ENCODE measurements at places on chromosomes 16 and 17.

DNA sequence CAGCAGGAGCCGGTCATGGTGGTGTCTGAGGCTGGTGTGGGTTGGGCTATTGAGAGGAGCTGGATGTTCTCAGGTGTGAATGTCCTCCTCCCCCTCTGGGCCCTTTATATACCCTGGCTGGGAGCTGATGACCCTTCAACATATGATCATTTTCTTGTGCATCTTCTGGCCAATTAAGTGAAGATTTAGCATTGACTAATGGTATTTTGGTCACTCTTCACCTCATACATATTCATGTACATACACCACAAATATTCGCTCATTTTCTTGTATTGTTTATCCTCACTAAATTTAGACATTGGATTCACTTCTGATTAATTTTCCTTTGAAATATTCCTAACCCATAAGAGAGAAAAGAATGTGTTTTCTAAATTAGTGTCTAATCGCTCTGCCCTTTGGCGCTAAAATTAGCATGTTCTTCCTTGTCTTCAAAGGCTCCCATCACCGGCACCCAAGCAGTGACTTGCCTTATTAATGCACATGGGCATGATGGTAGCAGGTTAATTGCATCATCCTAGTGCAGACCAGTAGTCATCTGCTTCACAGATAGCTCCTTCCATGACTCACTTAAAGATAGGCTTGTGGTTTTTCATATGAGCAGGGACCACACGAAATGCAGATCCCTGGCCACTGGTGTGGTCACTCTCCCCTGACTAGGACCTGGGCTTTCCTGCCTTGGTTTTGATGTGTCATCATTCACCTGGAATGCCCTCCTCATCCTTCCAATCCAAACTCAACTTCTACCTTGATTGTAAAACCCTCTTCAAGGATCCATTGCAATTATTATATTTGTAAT is at the start of gene KRTAP2-4:
Gene KRTAP2-4 (minus strand): TSS at position 51 of the 796 bp plus-strand sequence. CDS start 34 bp downstream, at position 17.
- peak; percentile 58 for DNase-seq

GRCh38 chr17:69267219-69267618 is 38.6 kb upstream of the ABCA10 start:
- DNase-seq = no peak

DNA sequence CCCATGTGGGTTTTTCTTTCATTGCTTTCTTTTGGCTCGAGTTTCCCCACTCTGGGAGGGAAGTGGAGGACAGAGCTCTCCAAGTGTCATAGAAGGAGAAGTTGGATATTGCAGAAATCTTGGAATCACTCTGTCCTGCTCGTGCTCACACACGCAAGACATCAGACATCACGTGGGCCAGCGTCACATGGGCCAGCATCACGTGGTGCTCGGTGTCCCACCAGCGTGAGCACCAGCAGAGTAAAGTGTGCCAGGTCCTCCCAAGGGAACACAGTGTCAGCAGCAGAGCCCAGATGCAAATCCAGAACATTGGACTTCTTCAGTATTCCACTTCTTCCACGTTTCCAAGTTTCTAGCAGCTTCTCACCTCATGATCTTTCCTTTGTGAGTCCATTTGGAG is 327.0 kb downstream of the FOXL1 start:
- no peak for DNase-seq

GRCh38 chr17:56142781-56143180 is 10.5 kb upstream of the ANKFN1 start:
- no peak for DNase-seq

- DNase-seq = peak; percentile 61
Measured at GRCh38 chr17:43846221-43846712, 709 bp upstream of the CD300LG start.

GRCh38 chr17:51152766-51153209 is 571 bp upstream of the NME1 start:
- DNase-seq = peak; percentile 51

GRCh38 chr17:4249452-4250029 is 14.2 kb downstream of the ANKFY1 start:
- peak; percentile 21 for DNase-seq

DNA sequence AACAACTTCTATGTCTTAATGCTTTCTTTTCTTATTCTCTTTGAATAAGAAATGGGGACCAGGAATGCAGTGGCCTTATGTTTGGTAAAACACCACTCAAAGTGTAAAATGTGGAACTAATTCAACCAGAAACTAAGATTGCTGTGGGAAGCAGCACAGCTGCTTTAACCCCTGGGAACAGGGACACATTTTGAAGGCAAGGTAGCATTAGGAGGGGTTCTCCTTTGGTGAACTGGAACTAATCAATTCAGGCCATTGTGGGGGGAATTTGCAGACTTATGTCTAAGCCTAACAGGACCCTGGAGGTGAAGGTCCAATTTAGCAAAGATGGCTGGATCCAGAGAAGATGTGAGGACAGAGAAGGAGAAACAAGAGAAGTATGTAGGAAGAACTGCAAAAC is 256.1 kb downstream of the ZFHX3 start:
- DNase-seq = no peak

DNA sequence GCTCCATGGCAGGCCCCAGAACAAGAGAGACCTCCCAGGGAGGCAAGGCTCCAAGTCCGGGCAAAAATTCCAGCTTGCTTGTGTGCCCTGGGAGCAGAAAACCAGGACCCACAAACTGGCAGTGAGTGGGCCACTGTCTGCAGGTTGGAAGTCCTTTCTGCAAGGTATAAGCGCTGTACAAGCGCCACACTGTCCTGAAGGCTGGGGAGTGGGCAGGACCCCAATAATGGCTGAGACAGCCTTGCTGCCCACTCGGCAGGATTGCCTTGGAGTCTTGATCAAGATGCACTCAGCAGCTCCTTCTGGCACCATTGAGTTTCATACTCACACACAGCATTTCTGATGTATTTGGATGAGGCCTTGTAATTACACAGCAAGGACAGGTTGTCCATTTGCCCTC is 388.6 kb downstream of the CPPED1 start:
- no peak for DNase-seq

DNA sequence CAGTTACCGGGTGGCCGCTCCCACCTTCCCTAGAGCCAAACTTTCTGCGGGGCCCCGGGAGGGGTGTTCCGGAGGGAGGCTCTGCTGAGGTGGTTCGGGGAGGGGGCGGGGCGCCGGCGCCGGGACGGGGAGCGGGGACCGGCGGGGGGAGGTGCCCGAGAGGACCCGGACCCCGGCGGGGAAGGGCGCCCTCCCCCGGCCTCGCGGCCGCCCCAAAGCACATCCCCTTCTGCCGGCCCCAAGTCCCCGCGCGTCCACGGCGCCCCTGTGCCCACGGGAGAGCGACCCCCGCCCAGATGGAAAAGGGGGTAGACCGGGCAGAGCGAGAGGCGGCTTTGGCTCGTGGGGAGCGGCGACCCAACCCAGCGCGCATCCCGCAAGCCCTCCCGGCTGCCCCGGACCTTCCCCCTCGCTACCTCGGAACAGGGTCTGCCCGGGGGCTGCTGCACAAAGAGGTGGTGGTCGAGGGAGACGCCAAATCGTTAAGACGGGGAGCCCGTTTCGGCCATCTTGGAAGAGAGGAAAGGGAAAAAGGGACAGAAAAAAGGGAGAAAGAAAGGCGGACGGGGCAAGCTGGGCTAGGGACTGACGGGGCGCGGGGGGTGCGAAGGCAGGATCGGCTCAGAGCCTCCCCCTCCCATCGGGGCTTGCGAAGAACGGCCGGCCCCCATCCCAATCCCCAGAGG is 530 bp downstream of the PCGF2 start:
- DNase-seq = no peak

DNA sequence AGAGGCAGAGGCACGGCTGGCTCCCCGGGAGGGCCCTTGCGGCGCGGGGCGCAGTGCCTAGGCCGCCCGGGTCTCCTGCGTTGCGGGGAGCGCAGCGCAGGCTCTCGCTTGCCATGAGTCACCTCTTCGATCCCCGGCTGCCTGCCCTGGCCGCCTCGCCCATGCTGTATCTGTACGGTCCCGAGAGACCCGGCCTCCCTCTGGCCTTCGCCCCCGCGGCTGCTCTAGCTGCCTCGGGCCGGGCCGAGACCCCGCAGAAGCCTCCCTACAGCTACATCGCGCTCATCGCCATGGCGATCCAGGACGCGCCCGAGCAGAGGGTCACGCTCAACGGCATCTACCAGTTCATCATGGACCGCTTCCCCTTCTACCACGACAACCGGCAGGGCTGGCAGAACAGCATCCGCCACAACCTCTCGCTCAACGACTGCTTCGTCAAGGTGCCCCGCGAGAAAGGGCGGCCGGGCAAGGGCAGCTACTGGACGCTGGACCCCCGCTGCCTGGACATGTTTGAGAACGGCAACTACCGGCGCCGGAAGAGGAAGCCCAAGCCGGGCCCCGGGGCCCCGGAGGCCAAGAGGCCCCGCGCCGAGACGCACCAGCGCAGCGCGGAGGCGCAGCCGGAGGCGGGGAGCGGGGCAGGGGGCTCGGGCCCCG is 390 bp downstream of the FOXL1 start:
- no peak for DNase-seq

DNA sequence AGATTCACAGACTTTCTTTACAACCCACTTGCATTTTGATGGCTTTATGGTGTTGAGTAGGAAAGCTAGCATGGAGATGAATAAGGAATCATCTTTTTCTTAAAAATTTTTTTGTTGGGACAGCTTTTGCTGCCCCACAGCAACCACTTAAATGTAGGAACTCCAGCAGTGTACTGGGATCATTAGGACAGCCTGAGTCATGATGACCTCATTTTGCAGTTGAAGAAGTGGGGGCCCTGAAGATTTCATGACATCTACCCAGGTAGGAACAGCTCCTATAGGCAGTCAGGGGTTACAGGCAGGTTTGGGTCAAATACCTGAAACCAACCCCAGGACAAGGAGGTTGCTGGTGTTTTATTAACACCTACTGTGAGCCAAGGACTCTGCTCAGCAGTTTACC is 2.1 kb downstream of the METTL22 start:
- DNase-seq = no peak

DNA sequence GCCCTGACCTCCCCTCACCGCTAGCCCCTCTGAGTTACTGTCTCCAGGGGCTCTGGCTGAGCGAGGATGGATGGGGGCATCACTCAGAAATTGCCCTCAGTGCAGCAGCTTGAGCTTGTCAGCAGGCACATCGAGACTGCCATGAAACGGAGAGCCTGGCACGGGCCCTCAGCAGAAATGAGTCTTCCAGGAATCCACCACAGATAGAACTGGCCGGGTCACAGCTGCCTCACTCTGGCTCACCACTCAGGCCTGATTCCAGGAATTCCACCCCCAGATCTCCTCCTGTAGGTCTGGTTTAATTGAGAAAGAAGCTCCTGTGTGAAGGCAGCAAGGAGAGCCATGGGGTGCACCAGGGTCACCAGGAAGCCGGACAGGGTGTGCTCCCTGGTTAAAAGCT is 85.5 kb downstream of the GSG1L start:
- DNase-seq = no peak

- DNase-seq = no peak
Measured at GRCh38 chr17:4100883-4101756, 41.7 kb downstream of the ZZEF1 start.

- no peak for DNase-seq
Measured at GRCh38 chr17:42475835-42476234, 17.2 kb downstream of the ATP6V0A1 start.

DNA sequence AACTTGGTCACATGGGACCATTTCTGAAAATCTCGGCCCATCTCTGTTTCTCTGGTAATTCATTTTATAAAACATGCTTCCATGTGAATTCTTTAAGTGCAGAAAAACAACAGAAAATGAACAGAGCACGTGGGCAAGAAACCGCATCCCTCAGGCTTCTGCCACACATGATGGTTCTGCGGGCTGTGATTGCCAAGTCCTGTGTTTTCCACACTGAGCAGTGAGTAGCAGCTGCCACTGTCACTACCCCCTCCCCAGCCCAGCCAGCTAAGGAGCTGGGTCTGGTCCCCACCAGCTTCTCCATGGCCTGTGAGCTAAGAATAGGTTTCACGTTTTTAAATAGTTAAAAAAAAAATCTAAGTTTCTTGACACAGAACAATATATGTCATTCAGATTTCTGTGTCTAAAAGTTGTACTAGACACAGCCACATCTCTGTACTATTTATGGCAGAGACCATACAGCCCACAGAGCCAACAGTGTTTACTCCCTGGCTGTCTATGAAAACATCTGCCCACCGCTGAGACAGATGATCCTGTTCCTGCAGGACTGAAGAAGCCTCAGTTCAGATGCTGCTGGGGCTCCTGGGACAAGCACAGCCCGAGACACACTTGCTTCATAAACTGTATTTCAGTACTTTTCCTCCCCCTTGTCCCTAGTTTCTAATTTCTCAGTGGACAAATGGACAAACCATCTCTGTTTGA is 41.5 kb downstream of the USP22 start:
- no peak for DNase-seq

DNA sequence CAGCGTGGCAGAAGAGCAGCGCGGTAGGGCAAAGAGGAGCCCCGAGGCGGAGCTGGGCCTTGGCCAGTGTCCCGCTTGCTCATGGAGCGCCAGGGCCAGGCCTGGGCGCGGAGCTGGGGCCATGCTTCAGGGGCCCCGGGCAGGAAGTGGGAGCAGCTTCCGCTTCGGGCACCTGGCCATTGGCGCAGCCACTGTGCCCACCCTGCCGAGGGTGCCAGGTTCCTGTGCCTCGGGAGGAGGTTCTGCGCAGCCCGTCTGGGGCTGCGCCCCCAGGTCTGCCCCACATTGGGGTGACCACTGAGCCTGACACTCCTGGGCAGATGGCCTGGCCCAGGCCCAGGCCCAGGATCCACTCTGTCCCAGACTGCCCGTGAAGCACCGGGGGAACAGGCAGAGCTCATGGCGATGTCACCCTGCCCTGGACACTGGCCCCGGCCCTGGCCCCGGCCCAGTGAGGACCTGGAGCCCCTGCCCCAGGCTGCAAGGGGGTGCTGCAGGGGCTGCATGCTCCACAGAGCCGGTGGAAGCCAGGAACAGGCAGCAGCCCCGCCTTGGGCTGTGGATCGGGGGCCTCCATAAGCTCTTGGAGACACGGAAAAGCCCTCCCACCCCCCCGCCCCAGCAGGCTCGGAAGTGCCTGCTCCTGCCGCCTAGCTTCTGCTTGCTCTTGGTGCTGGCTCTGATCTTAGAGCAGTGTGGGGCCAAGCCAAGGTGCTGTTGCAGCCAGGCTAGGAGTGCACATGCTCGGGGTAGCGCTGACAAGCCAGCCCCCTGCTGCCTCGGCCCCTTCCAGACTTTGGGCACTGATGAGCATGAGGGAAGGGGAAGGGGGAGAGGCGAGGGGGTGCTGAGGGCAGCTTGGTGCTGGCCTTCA is 35.9 kb upstream of the FOXJ1 start:
- DNase-seq = no peak

- no peak for DNase-seq
Measured at GRCh38 chr17:9401434-9401833, 174.2 kb downstream of the STX8 start.

- DNase-seq = no peak
Measured at GRCh38 chr17:50563092-50563511, 2.6 kb downstream of the CACNA1G start.

DNA sequence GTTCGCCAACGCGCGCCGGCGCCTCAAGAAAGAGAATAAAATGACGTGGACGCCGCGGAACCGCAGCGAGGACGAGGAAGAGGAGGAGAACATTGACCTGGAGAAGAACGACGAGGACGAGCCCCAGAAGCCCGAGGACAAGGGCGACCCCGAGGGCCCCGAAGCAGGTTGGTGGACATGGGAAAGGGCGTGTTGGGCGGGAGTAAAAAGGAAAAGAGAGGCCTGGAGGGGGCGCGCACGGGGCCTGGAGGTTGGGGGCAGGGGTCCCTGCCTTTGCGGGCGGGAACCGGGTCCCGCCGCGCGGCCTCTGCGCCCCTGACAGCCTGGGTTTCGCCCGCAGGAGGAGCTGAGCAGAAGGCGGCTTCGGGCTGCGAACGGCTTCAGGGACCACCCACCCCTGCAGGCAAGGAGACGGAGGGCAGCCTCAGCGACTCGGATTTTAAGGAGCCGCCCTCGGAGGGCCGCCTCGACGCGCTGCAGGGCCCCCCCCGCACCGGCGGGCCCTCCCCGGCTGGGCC is 2.1 kb downstream of the IRX5 start:
- no peak for DNase-seq

All from AML-193 (cell line).